ENCODE measurements at places on chromosomes 3 and 15.
A peak's percentile ranks its signal among the peaks of the same experiment; 100 is the strongest.

- no peak for DNase-seq
These were observed 37.6 kb downstream of the TMCC1 start for GRCh38 chr3:129855832-129856419.

DNA sequence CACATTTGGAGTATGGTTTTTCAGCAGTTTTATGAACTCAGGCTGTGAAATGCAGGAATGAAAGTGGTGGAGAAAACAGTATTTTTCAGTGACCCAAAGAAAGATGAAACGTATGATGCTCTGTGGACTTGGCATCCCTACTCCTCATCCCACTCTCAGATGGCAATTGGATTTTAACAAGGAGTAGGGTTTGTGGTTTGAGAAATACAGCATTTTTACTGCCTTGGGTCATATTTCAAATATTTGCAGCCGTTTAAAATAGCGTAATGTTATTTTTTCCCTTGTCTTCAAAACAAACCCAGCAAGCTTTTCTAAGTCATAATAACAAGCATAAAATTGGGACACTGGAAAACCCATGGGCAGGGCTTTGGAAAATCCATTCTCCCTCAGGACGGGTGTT is 117.2 kb upstream of the LRIG1 start:
- peak; percentile 30 for DNase-seq

DNA sequence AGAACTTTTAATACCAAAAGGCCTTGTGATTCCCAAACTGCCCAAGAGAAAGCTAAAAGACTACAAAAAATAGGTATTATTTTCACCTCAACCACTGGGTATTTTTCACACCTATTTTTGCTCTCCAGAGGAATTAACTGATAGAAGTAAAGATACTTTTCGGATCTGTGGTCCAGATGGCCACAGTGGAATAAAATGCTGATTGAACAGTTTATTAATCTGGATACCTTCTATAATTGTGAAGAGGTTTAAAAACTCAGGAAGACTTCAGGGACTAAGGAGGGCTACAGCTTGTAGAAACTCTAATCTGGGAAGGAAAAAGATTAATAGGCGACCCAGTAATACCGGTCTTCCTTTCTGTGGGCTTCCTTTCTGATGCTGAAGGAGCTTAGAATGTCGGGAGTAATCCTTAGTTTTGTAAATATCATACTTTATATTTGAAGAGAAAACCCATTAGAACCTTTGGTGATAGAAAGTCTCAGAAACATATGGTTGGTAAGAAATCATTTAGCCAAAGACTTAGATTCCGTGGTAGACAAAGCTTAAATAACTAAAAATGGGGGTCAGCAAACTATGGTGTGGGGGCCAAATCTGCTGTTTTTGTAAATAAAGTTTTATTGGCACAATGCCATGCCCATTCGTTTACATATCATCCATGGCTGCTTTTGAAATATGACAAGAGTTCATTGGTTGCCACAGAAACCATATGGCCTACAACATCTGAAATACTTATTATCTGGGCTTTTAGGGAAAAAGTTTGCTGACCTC is 47.8 kb downstream of the TTC23 start:
- no peak for DNase-seq

DNA sequence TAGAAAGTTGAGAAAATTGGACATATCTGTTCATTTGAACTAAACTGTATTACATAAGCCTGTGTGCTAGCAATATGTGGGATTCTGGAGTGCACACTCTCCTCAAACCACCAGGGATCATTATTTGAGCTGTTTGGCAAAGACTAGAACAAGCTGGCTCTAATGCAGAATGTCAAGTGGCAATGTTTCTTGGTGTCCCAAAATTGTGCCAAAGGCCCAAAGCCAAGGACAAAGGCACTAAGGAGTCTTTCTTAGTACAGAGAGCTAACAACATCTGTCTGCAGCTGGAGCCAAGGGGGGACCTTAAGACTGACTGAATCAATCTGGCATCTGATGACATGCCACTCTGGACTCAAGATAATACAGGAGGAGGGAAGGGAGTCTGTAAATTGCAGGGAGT is 76.7 kb upstream of the STRIT1 start:
- no peak for DNase-seq

DNA sequence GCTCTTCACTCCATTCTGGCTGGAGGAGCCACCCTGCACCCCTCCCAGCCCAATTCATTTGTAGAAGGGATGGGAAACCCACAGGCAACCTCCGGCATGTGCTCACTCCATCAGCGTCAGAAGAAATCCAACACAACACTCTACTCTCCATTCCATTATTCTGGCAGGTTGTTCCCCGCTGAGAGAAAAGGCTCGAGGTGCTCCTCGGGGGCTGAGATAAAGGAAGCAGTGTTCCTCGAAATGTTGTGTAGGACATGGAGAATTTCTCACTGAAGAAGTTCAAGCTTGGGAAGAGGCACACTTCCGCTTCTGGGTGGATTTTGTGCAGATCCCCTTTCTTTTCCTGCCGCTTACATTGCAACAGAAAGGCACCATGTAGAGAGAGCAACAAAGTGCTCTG is 355.0 kb upstream of the CFAP20DC start:
- no peak for DNase-seq

GRCh38 chr3:157948605-157949383 is 157.4 kb downstream of the SHOX2 start:
- no peak for DNase-seq

DNA sequence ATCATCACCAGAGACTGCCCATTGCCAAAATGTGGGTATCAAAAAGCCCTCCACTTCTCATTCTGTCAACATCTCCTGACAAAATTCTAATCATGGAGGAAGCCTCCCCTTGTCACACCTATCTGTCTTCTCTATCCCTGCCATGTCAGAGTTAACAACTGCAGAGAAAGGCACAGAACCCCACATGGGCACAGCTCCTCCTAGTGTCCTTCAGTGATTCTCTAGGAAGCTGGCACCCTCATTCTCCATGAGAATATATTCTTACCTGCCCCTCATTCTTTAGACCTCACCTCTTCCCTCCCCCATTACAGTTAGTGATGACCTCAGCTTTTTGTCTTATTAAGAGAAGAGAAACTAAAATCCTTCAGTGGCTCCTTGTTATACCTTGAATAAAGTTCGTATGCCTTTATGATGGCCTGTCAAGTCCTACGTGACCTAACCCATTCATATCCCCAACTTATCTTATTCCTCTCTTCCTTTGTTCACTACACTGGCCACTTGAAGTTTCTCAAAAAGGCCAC is 44.6 kb downstream of the NME9 start:
- DNase-seq, result no peak

DNA sequence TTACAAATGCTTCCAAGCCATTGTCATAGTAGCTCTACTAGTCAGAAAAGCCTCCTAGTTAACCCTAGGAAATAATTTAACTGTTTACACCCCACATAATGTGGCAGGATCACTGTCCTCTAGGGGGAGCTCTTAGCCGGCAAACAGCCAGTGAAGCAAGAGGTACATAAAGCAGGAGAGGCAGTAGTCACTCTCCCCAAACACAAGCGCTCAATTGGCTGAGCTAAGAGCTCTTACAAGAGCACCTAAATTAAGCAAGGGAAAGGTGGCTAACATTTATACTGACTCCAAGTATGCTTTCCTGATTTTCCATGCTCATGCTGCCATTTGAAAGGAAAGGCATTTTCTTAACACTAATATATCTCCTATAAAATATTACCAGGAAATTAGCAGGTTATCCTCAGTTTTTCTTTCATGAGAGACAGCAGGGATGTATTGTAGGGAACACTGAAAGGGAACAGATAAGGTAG is 37.6 kb downstream of the NCEH1 start:
- no peak for DNase-seq

DNA sequence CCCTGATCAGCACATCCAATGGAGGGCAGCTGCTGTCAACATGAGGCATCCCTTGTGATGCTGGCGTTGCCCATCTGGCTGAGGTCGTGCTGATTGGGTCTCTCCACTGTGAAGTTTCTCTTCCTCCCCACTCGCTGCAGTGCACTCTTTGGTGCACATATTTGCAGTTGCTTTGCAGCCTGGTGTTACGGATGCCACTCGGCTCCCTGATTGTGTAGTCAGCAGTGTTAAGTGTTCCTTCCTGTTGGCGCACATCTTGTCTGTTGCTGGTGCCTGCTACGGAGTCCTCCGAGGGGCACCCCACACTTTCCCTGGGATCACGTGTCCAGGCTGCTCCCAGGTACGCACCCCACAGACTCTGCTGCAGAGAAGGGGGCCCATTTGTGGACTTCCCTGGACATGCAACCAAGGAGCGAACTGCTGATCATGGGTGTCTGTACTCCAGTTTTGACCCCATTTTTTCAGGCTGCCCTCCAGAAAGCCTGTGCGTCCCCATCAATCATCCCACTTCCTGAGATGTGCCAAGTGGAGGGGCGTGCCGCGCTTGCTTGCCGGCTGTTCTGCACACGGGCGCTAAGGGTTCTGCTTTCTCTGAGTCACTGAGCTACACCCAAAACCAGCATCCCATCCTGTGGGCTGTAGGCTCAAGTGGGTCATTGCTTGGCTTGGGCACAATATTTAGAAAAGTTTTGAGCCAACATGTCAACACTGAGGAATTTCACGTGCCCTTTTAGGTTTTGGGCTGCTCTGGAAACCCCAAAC is 98.6 kb downstream of the FBLN2 start:
- peak; percentile 34 for DNase-seq

DNA sequence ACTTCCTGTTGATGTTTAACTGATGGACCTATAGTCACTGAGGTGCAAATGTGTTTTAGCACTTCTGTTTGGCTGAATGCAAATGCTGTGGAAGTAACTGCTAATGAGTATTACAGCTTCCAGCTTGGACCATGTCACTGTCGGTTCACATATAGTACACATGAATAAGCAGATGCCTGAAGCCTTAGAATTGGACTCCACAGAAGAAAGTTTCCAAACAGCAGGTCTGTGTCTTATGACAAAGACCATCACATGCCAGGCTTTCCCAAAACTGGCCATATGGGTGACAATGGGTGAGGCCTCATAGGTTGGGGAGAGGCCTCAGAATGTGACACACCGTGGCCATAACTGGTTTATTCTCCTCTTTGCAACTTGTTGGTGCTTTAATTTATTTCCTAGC is 241.8 kb downstream of the WNT5A start:
- no peak for DNase-seq

DNA sequence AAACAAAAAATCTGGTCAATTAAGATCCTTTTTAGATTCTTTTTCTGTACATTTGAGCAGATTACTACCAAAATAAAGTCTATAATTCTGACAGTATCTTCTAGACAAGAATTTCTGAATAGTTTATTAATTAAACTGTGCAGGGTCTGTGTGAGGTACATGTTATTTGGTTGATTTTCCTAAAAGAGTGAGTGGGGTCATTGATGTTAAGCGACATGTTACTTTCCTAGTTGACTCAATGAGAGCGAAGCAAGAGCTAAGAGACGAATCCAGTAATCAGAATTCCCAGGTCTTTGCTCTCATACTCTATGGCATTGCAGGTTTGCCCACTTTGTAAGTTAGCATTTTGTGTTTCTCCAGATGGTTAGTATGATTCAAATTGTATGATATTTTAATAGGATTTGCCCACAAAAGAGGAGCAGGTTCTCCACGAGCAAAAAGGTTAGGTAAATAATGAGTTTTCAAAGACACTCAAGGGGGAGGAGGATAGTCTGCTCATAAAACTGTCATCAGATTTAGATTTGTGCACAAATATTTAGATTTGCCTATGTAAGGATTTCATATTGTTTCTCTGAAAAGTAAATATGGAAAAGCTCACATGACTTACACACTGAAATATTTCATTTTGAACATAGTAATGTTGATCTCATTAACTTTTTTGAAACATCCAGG is 217.2 kb upstream of the CGNL1 start:
- DNase-seq, result no peak

DNA sequence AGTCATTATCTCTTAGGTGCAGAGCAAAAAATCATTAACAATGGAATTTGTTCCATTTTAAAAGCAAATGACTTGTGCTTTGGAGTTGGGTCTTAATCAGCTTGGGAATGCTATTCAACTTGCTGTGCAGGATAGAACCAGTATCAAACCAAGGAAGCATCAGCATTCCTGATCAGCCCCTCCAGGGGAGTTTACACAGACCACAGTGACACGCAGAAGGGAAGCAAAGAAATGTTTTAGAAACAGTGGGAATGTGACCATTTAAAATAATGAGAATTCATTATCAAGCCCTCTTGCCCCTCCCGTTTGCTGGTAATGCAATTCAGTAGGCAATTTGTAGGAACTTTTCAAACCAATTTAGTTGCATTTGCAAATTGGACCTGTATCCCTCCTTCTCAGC is 155.1 kb downstream of the LRTM1 start:
- no peak for DNase-seq
